H1 (cell line): ENCODE measurements at places on chromosomes 3 and 15.

- DNase-seq = no peak
Observed at GRCh38 chr3:171356251-171356650, 104.0 kb downstream of the TNIK start.

DNA sequence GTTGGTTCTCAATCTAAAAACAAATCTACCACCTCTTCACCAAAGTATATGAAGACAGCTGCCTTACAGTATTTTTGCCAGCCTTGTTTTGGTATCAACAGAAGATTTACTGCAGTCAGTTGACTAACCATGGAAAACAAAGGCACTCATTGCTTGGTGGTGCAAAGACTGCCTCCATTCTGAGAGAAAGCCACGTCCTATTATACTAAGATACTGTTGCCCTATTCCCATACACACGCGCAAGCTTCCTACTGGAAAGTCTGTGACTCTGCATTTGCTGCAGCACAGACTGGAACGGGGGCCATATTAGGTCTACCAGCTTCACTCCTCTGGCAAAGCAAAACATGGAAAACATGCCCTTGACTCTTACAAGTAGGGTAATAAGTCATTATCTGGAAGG, 18.0 kb downstream of the MTMR10 start:
- DNase-seq = no peak

GRCh38 chr3:127066635-127067034, 83.7 kb downstream of the PLXNA1 start:
- no peak for DNase-seq

GRCh38 chr15:83504365-83504764, 57.2 kb downstream of the SH3GL3 start:
- DNase-seq = no peak

DNA sequence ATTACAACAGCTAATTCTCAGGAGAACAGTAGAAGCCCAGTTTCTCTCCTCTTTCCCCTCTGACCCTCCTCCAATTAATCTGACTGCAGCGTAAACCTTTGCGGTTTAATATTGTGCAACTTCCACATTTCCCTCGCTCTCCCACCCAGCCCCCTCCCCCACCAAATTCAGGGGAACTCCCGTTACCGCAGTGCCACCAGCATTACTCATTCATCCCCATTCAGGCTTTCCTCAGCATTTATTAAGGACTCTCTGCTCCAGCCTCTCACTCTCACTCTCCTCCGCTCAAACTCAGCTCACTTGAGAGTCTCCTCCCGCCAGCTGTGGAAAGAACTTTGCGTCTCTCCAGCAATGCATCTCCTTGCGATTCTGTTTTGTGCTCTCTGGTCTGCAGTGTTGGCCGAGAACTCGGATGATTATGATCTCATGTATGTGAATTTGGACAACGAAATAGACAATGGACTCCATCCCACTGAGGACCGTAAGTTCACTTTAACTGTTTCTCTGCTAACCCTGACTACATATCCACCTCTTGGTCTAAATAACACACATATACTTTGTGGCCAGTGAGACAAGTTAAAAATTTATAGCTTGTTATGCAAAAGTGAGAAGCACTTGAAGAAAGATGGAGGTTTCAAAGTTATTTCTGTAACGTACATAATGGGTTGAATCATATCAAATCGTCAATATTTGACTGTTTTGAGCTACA, at the start of gene PTX3:
Gene PTX3 (plus strand): TSS at position 268 of the 709 bp plus-strand sequence. CDS start 84 bp downstream, at position 352.
- no peak for DNase-seq

DNA sequence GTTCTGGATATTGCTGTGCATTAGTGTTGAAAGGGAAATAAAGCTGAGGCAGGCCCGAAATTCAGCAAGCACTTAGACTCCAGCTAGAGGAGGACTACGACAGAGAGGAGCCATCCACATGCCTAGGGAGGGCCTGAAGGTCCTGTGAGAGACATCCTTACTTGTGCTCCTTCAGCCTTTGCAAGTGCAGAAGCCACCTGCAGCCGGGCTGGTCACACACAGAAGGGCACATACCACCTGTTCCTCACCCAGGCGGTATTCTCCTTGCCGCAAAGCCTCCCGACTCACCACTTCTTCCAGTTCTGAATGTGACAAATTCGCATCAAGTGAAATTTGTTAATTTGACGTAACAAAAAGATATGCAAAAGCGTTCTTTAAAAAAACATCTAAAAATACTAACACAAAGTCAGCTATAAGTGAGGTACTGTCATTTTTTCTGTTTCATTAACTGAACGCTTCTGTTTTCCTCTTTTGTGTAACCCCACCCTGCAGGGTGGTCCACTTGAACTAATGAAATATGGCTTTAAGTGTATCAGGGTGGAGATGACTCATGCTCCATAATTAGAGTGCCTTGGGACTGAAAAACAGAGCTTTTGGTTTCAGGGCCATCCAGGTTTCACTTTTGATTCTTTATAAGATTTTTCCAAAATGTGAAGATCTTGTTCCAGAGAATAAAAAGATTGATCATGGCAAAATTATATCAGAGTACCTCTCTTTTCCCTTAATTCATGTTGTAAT, 467.9 kb upstream of the ATP11B start:
- no peak for DNase-seq

DNA sequence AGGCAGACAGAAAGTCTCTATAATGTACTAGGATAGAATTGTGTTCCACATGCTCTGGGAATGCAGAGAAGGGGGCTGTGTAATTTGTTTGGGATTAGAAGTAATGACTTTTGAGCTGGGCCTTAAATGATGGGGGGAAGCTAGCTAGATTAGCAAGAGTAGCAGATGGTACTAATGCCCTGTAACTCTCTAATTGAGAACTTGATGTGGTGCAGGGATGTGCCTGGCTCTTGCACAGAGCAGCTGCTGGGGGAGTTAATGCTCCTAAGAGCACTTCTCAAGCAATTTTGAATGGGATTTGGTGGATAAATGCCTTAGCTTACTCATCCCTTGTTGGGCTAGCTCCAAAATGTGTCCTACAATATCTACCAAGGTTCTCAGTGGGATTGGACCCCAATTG, 12.4 kb upstream of the SYN2 start:
- no peak for DNase-seq

- no peak for DNase-seq
Observed at GRCh38 chr3:21573291-21573690, 177.7 kb downstream of the ZNF385D start.

GRCh38 chr15:55407498-55408011, 604 bp downstream of the CCPG1 start:
- no peak for DNase-seq

DNA sequence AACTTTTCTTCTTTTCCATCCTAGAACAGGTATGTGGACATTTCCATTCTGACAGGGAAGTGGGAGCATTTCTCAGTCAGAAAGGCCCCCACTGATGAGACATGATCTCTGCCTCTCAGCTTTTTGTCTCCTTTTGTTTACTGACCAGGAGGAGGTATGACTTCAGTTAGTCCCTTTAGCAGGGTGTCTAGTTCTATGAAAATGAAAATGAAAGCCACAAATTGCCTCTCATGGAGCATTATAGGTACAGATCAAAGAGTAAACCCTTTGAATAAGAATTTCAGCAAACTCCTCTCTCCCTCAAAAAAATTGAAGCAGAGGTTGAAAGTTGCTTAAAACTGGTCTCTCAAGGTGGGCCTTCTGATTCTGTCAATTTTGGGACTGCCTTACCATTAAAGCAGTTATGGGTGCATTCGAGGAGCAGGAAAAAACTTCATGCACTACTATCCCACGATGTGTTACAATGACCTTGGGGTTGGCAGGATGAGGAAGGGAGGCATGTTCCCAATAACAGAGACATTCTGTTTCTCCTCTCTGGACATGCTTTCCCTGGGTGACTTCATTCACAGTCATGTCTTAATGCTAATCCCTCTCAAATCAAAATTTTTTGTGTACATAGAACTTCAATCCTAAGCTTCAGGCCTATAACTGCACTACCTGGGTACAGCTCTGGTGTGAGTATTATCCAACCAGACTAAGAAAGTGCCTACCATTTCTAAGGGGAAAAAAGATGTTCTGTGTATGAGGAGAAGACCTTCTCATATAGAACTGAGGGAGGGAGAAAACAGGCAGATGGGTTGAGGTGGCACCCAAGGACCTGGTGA, 50.6 kb upstream of the TBC1D23 start:
- no peak for DNase-seq

DNA sequence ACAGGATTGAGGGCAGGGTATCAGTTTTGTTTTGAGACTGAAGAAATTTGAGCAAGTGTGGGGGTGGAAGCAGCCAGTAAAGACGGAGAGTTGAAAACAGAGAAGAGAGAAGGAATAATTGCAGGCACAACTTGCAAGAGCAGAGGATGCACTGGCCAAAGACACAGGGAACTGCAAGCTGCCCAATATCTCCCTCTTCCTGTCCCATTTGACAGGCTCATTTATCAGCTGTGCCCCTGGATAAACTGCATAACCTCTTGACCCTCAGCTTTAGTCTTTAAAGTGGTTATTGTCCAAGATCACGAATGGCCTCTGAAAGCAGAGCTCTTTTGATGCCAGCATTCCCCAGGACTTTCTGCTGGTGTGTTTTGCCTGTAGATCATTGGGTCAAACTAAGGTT, 5.0 kb upstream of the RAMAC start:
- no peak for DNase-seq

- peak; percentile 43 for DNase-seq
Observed at GRCh38 chr3:53690521-53690920, 155.7 kb downstream of the CHDH start.
